GM12864 (cell line): ENCODE measurements at places on chromosomes 2 and 18.

GRCh38 chr2:210782222-210782621 is 225.8 kb downstream of the CPS1 start:
- DNase-seq: no peak

GRCh38 chr2:10514743-10515142 is 66.6 kb upstream of the ODC1 start:
- DNase-seq: no peak

GRCh38 chr2:37635504-37636380 is 35.7 kb downstream of the CDC42EP3 start:
- peak; percentile 81 for DNase-seq

- no peak for DNase-seq
These were observed 86.5 kb downstream of the ACKR3 start for GRCh38 chr2:236656166-236656565.

GRCh38 chr2:108825254-108825653 is 38.7 kb downstream of the CCDC138 start:
- DNase-seq: no peak

DNA sequence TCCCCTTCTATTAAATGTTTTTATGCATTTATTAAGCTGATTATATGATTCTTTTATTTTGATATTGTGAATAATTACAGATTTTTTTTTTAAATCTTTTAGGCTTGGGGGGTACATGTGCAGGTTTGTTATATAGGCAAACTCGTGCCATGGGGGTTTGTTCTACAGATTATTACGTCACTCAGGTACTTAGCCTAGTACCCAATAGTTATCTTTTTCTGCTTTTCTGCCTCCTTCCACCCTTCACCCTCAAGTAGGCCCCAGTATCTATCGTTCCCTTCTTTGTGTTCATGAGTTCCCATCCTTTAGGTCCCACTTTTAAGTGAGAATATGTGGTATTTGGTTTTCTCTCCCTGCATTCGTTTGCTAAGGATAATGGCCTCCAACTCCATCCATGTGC is 92.2 kb upstream of the CWC22 start:
- DNase-seq: no peak

DNA sequence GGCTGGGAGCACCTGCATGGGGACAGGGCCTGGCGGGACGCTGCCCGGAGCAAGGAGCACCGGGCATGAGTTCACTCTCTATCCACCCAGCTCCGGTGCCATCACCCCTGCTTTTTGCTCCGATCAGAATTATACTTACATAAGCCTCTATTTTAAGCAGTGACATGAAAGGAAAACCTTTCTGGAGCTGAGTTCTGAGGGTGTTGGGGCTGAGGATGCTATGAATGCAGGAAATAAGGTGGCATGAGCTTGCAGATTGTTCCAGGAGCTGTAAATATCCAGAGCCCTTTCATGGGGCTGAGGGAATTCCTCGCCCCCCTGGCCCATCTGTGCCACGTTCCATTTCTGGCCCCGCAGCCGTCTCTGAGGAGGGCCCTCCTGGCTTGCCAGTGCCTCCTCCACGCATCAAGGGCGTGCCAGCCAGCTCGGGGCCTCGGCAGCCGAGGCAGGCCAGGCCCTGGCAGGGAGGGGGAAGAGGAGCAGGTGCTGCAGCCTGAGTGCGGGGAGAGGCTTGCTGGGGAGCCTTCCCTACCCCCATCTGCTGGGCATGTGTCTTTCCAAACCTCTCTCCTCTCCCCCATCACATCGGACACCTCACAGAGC is 91.7 kb upstream of the MCFD2 start:
- DNase-seq: no peak
